Prostate gland (tissue), 2 donors: ENCODE measurements at places on chromosomes 7 and 10.

DNA sequence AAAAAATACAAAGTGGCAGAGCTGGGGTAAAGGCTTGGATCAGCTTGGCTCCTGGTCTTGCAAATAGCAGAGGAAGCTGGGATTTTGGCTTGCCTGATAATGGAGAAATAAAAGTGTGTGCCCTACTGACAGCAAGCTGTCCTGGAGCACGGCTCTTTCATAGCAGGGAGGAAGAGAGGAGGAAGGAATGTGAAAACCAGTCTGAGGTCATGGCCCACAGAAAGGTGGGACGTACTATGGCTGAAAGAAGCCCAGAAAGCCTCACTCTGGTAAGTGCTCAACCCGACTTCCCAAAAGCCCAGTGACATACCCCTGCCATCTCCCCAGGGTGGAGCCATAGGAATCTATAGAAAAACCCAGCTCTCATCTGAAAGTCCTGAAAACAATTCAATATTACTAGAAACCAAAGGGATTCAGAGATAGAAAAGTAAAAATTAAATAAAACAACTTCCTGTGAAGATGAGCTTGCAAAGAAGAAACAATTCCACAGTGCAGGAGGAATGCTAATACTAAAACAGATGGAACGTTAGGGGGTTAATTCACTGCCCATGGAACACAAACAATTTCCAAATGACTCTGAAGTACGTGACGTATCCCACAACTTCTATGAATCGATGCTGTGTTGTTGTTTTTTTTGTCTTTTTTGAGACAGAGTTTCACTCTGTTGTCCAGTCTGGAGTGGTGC lies 246.7 kb upstream of the PTN start:
- no peak for DNase-seq

- no peak for DNase-seq
These were observed 317.5 kb downstream of the DNAJB6 start for GRCh38 chr7:157654350-157654749.

DNA sequence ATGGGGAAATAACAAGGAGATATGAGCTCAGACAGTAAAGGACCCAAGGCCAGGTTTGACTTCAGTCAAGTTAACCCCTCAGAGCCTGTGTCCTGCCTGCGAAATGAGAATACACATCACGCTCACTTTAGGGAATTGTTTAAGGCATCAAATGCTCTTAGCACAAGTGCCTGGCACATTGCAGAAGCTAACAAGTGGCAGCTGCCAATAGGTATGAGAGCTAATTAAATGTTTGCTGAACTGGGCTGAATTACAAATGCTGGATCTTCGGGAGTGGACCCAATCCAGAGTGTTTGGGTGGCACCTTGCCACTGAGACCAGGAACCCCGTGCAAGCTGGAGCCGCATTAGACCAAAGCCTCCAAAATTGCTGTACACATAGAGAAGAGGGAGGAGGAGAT lies 136.8 kb downstream of the C10orf90 start:
- no peak for DNase-seq

- no peak for DNase-seq
These were observed 44.2 kb downstream of the LRMDA start for GRCh38 chr10:75475460-75476182.

DNA sequence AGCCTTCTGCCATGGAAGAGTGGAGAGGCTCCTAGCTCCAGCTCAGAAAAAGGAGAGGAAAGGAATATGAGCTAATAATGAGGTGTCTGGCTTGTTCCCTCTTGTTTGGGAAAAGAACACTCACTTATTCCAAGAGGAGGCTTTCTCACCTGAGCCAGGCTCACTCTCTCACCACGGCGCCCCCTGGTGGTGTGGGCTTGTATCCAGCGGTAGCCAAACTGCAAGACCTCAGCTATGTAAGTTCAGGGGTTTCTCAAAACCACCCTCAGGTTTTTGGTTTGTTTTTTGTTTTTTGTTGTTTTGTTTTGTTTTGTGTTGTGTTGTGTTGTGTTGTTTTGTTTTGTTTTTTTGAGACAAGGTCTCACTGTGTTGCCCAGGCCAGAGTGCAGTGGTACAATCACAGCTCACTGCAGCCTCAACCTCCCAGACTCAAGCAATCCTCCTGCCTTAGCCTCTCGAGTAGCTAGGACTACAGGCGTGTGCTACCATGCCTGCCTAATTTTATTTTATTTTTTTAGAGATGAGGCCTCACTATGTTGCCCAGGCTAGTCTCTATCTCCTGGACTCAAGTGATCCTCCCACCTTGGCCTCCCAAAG lies 124.0 kb downstream of the TMEM130 start:
- DNase-seq: peak; percentile 57

GRCh38 chr7:54080971-54081370 lies 461.2 kb upstream of the VSTM2A start:
- no peak for DNase-seq

DNA sequence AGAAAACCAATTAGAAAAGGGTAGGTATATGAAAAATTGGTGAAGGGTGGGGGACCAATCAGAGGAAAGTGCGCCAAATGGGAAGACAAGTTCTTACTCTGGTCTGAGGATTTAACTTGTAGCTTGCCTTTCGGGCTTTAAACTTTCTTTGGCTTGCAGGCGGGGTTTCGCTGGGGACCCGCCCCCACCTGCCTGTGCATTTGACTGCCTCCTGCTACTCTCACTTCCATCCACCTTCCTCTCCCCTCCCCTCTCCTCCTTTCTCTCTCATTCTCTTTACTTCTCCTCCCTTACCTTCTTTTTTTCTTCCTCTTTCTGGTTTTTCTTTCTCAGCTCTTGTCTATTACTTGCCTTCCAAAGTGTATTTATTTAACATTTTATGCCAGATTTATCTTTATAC lies 278.8 kb downstream of the DNAJB9 start:
- no peak for DNase-seq

- no peak for DNase-seq
These were observed 18.7 kb downstream of the NEURL1 start for GRCh38 chr10:103512166-103512565.

- DNase-seq: no peak
These were observed 361.7 kb upstream of the SEMA3C start for GRCh38 chr7:81280531-81280930.

DNA sequence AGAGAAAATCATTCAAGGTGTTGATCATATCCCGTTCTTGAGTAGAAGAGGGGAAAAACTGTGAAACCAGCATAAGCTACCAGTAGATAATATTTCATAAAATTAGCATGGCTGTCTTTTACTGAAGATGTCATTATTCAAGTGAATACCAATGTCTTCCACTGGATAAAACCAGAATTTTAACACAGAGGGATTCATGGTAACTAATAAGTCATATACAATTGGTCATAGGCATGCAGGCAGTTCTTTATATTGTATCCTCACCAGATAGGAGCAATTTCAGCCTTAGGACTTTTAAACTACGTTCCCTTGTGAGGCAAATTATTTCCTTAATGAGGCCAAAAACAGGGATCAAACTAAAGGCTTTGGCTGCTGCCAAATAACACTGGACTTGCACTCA lies 202.3 kb upstream of the PITRM1 start:
- no peak for DNase-seq

- DNase-seq: no peak
These were observed 8.1 kb upstream of the PDSS1 start for GRCh38 chr10:26689399-26689798.

GRCh38 chr10:16987976-16988610 lies 141.5 kb downstream of the CUBN start:
- no peak for DNase-seq

GRCh38 chr7:36658335-36659171 lies 65.7 kb downstream of the AOAH start:
- DNase-seq: no peak

DNA sequence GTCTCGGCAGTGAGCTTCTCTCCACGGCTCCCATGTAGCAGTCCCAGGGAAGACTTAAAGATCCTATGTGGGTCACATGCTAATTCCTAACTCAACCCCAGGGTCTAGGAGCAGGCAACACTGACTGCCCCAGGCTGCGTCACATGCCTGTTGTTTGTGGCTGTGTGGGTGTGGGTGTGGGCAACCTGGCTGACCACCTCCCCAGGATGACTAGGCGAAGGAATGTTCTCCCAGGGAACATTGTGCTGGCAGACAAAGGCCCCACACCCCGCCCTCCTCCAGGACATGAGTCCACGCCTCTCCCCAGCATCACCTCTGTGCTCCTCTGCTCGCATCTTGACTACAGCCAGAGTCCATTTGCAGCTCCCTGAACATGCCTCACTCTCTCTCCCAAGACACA lies 30.3 kb downstream of the SLC29A3 start:
- no peak for DNase-seq

DNA sequence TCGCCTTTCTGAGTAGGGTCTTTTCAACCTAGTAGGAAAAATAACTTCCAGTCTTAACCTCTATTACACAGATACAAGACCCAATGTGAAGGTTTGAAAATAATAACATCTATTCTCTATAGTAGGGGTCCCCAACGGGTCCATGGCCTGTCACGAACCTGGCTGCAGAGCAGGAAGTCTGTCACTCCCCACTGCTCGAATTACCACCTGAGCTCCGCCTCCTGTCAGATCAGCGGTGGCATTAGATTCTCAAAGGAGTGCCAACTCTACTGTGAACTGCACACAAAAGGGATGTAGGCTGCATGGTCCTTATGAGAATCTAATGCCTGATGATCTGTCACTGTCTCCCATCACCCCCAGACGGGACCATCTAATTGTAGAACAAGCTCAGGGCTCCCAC lies 7.4 kb downstream of the YWHAG start:
- no peak for DNase-seq

GRCh38 chr10:125027871-125028869 lies 86.2 kb downstream of the ZRANB1 start:
- DNase-seq: no peak

GRCh38 chr10:111344804-111345203 lies 268.0 kb downstream of the ADRA2A start:
- DNase-seq: no peak

DNA sequence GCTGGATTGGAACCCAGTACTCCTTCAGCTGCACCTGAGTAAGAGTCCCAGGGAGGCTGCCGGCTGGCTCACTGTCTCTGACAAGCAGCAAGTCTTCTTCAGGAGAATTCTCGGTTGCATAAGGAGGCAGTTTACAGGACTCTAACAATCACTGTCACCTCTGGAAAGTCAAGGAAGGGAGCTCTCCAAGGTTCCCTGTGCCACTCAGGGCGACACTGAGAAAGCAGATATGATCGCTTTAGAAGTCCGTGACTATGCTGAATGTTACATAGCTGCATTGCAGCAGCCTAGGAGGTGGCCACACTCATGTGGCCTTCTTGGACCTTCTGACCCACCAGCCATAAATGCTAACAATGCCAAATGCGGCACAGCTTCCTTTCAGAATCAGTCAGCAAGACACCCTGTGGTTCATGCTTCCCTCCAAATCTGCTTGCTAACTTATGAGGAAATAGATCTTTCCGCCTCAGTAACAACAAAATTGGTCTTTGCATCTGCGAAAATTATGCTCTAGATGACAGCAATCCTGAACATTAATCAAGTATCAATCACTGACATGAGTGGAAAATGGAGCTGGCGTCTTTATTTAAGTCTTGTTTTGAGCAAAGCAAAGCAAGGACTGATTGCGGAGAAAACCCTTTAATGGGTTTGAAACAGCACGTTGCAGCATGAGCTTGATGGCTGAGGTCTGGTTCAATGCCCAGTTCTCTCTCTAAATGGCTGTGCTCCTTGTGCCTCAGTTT lies 132.9 kb downstream of the ATXN7L1 start:
- no peak for DNase-seq

GRCh38 chr10:53664282-53665019 lies 891.9 kb upstream of the MBL2 start:
- DNase-seq: no peak

GRCh38 chr10:21175797-21176196 lies 278.7 kb upstream of the NEBL start:
- no peak for DNase-seq

DNA sequence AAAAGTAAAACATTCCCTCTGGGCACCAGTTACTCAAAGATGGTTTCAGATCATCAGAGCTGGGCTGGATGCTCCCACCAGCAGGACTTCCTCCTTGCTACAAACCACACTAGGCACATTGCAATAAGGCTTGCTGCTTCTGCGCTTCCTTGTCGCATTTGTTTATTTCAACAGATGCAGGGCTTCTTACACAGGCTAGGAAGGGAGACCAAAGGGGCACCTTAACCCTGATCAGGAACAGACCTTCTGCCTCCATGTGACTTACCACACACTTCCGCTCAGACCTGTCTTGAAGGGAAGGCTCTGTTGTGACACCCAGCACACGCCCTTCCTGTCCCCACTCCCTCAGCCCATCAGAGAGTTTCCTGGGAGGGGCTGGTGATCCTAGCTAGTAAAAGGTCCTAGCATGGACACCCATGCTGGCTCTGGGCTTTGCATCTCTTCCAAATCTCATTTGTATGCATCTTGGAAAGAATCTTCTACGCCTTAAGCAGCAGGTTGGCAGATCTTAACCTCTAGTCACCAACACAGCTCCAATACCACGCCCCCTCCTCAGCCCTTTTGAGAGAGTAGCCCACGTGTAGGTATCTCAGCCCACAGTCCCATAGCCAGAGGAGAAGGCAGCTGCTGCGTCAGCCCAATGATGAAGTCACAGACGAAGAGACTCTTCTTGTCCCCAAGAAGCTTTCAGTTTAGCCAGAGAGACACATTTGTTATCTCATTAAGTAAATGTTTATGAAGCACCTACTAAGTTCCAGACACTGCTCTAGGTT lies 47.1 kb upstream of the SVIL start:
- no peak for DNase-seq
